ENCODE measurements at places on chromosomes 13 and 19.

DNA sequence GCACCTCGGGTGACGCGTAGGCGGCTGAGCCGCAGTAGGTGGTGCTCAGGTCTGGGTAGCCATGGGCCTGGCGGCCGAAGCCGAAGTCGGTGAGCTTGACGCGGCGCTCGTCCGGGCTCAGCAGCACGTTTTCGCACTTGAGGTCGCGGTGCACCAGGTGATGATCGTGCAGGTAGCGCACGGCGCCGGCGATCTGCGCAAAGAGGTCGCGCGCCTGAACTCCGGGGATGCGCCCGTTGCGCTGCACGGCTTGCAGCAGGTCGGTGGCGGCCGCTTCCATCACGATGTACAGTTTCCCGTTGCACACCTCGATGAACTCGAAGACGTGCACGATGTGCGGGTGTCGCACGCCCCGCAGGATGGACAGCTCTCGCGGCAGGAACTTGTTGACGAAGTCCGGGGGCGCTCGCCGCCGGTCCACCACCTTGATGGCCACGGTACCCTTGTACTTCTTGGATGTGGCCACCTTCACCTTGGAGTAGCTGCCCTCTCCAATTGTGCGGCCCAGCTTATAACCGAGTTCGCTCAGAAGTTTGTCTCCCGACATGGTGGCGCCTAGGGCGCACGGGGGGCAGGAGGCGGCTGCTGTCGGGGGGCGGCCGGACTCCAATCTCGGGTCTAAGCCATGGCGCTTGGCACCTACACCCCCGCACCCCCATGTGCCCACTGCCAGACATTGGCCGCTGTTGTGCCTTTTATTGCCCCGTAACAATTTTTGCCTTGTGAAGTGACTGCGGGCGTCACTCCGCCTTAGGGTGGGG, at the start of gene TSSK6:
Gene TSSK6, minus strand, starts transcription at position 668 of the 761 bp plus-strand sequence. Its CDS starts 121 bp downstream, at position 547.
- no peak for DNase-seq

- DNase-seq = no peak
Observed at GRCh38 chr19:47253467-47253881, 2.9 kb upstream of the CCDC9 start.

- no peak for DNase-seq
Observed at GRCh38 chr19:34018546-34018945, 153.8 kb upstream of the LSM14A start.

DNA sequence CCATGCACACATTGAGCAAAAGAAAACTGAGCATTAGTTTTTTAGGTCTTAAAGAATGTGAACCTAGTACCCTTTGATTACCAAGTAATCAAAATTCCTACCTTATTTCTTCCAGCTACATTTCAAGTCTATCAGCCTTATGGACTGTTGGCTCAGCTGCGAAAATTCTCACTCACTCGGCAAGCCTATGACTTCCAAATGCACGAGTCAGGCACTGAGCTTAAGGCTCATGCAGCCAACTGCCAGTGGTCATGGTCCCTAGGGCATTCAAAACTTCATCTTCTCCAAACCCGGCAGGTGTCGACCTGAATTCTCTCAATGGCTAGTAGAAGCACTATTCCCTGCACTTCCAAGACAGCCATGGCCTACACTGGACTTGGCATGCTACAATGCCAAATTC, 41.2 kb downstream of the RUBCNL start:
- no peak for DNase-seq

DNA sequence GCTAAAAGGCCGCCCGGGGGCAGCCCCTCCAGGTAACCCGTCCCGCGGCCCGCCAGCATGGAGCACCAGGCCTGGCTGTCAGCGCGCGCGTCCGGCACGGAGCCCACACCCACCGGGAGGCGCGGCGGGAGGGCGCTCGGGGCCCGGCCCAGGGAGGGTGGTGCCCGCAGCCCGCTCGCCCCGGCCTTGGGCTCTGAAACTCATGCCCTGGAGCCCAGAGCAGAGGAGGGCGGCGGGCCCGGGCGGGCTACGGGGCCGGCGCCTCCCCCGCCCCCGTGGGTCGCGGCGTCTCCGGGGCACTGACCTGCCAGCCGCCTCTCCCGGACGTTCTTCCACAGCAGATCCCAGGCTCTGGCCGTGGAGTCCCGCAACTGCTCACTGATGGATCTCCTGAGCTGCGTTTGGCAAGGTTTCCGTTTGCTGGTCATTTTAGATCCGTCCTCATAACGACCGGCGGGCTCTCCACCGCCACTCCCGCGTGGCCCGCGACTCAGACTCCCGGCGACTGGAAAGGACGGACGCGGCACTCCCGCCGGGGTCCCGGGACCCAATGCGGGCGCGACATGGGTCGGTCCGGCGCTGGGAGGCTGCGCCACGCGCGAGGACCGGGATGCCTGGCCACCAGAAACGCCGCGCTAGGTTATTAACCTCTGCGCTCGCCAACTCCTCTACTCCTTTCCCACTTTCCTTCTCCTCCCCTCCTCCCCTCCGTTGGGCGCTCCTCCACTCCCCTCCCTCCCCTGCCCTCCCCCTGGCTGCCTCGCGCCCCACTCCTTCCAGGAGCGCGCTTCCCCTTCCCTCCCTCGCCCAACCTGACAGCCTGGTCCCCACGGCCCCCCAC, 64.7 kb upstream of the STARD13 start:
- no peak for DNase-seq

DNA sequence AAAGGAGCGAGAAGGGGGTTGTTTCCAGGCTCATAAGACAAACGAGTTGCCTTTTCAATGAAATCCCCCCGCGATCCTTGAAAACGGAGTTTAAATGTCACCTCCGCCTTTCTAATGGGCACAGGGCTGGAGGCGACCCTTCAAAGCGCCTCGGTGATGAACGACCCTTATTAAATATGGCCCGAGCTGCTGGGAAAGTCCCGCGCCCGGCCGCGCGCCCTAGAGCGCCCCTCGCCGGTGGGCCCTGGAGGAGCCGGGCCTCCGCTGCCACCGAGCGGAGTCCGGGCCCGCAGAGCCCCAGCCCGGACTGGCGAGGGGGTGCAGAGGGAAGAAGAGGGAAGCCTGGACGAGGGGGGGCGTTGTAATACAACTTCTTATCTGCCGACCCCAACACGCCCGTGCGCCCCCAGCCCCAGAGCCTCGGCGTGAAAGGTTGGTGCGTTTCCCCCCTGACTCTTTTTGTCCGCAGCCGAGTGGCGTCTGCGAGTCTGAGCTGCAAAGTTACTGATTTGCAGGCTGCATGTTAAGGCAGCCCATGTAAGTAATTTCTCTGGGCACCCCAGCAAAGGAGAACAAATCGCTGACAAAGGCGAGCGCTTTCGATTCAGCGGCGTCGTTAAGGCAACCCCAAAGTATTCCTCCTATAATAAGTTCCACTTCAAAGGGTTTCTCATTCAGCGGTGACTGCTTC, 11.9 kb downstream of the ZIC5 start:
- no peak for DNase-seq

All from stimulated activated CD4-positive, alpha-beta T cell treated with anti-CD3 and anti-CD28 coated beads, Interleukin-15, amount 100 ng/mL, for 1 hour (primary cell).